DMS79 treated with DMSO at 0.1 percent for 48 hours (cell line): ENCODE measurements at places on chromosomes 16 and 17.

DNA sequence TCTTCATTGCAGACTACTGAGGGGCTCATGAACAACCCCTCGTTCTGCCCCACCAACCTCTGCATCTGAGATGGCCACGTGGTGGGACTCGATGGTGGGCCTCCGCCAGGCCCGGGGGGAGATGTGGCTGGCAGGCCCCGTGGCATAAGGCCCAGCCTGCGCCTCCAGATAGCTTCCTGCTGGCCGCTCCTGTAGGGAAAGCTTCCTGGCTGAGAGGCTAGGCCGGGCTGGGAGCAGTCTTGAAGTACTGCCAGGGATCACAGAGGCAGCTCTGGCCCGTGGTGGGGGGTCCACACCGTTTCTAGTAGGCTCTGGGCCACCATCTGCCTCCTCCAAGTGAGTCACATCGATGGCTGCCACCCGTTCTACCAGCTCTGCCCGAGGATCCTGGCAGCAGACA lies 7.6 kb downstream of the CAMKK1 start:
- no peak for DNase-seq

- no peak for DNase-seq
Measured at GRCh38 chr16:69712914-69713581, 13.3 kb downstream of the NQO1 start.

DNA sequence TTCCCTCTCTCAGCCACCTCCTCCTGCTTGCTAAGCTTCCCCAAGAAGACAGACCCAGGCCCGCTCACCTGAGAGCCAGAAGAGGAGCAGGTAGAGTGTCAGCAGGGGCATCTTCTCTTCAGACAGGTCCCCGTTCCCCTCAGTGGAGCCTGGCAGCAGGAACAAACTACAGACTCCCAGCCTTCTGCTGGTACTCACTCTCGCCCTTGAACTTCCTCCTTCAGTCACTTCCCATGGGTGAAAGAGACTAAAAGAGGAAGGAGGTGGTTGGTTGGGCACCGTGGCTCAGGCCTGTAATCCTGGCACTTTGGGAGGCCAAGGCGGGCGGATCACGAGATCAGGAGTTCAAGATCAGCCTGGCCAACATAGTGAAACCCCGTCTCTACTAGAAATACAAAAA lies at the start of gene CD300LF:
CD300LF (minus strand) TSS at position 168 of the 400 bp plus-strand sequence; CDS start at position 111, 57 bp downstream.
- no peak for DNase-seq

- no peak for DNase-seq
Measured at GRCh38 chr16:64475627-64476351, 646.1 kb downstream of the CDH11 start.

DNA sequence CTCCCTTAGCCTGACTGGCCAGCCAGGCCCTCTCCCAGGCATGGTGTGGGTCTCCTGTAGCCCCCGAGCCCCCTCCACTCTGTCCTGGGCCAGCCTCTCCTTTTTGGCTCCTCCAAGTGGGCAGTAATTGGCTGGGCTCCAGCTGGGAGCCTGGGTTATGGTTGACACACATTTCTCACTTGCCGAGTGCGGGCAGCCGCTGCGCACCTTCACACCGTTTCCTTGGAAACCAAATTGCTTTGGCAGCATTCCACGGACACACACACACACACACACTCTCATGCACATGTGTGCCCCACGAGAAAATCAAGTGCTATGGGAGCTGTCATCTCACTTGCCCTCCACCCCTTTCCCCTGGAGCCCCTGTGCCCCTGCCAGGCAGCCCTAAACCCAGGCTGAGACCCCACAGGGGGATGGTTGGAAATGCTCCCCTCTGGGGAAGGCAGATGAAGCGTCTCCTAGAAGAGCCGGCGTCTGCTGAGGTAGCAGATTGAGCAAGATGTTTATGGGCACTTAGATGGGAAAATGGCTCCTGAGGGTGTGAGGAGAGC lies 402.7 kb upstream of the TNRC6C start:
- DNase-seq = peak; percentile 94

DNA sequence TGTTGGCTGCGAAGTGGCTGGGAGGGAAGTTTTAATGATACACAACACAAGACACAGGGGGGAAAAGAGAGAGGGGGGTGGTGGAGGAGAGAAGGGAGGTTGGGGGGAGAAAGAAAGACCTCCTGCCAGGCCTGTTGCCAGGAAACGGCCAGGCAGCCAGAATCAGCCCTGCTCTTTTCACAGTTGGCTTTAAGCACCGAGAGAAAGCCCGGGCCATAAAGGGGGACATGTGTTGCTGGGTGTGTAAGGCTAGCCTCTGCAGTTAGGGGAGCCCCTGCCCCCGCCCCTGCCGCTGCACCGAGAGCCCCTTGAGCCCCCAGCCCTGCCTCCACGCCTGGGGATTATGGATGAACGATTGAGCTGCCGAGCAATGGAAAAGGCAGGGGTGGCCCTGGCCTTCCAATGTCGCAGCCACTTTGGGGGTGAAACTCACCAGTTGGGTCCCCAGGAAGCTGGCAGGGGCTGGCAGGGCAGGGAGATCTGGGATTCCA lies 13.9 kb upstream of the WNT3 start:
- no peak for DNase-seq

DNA sequence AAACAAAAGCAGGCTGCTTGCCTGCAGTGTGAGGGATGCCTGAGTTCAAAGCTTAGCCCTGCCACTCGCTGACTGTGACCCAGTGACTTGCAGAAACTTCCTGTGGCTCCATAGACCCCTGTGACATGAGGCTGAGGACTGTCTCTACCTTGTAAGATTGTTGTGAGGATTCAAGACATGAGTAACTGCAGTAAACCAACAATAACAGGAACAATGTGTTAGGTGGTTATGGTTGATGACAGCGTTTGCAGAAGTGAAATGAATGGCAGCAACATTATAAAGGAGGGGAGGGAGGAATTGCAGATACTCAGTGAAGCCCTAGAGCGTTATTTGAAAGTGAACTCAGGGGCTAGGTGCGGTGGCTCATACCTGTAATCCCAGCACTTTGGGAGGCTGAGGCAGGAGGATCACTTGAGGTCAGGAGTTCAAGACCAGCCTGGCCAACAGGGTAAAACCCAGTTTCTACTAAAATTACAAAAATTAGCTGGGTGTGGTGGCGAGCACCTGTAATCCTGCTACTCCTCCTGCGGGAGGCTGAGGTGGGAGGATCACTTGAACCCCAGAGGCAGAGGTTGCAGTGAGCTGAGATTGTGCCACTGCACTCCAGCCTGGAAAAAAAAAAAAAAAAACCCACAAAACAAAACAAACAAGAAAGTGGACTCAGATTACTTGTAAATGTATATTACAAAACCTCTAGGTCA lies 33.5 kb upstream of the EMP2 start:
- DNase-seq = no peak

DNA sequence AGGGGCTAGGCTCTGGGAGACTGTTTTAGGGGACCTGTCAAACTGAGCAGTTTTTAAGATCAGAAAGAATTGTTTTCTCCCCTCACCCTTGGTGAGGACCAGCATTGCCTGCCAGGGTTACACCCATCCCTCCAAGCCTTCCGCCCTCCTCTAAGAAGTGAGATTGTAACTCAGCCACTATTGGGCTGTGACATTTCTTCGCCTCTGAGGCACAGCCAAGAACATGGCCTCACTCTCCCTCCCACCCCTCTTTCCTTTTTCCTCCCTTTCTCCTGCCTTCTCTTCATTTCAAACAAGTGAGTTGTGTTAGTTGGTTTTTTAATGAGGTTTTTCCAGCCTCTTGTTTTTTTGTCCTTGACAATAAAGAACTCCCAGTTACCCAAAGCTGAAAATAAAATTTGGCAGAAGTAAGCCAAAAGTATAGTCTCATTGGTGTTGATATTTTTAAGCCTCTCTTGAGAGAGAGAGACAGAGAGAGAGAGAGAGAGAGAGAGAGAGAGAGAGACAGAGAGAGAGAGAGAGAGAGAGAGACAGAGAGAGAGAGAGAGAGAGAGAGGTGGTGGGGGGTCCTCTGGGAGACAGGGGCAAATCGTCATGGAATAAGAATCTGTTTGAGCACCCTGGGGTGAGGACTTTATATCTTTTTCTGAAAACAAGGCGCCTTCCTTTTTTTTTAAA lies 77.2 kb upstream of the TBX2 start:
- no peak for DNase-seq

- no peak for DNase-seq
Measured at GRCh38 chr16:53998024-53998810, 288.4 kb downstream of the IRX3 start.

- peak; percentile 73 for DNase-seq
Measured at GRCh38 chr16:10579965-10580882, at the start of gene EMP2. Gene EMP2 (minus strand): TSS chr16:10580598. CDS start chr16:10547617, 32,981 bp downstream.

- DNase-seq = no peak
Measured at GRCh38 chr17:67272312-67273047, 27.5 kb upstream of the HELZ start.

DNA sequence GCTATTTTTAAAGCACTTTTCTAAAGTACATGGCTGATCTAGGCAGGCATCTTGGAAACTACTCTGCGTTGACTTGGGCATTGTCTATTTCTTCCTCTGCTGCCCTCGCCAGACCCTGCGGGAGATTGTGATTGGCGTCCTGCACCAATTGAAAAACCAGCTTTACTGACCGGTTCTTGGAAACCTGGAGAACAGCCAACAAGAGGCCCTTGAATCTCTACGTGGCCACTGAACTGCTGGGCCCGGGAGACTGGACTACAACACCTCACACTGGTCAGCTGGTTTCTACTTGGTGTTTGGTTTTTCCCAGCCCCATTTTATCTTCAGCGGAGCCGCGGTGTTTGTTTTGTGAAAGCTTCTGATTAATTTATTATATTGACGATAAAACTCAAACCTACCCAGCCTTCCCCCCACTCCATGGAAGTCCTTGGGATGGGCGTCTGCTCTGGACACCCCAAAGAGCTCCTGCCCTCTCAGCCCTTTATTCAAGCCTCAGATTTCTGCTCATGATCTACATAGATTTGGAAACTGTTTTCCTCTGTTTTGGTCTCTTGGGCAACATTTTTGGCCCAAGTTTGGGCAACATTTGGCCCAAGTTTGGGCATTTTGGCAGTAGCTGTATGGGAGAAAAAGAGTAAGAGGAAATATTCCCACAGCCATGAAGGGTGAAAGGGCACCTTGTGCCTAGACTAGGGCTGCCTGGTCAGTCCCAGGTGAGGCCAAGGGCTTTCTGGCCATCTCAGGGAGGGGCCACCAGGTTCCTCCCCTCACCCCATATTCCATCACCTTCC lies 4.7 kb downstream of the MLX start:
- DNase-seq = no peak

GRCh38 chr17:2683912-2684311 lies 27.7 kb downstream of the CLUH start:
- DNase-seq = no peak

DNA sequence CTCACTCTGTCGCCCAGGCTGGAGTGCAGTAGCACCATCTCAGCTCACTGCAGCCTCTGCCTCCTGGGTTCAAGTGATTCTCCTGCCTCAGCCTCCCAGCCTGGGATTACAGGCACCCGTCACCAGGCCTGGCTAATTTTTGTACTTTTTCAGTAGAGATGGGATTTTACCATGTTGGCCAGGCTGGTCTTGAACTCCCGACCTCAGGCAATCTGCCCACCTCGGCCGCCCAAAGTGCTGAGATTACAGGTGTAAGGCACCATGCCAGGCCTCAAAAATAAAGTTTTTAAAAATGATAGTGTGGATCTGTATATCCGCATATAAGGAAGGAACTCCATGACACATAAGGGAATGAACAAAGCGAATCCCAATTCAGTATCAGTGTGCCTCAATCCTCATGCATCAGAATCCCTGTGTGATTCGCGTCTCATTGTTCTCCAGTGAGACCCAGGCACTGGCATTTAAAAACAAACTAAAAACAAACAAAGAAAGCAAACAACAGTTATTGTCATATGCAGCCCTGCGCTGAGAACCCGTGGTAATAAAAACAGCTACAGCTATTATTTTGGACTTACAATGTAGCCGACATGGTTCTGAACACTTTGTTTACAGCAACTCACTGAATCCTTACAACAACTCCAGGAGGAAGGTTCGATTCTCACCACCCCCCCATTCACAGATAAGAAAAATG lies 54.1 kb upstream of the CREBBP start:
- DNase-seq = no peak

- no peak for DNase-seq
Measured at GRCh38 chr16:56990407-56991286, 1.3 kb downstream of the NLRC5 start.

GRCh38 chr16:65834688-65835087 lies 531.8 kb upstream of the CDH5 start:
- no peak for DNase-seq

DNA sequence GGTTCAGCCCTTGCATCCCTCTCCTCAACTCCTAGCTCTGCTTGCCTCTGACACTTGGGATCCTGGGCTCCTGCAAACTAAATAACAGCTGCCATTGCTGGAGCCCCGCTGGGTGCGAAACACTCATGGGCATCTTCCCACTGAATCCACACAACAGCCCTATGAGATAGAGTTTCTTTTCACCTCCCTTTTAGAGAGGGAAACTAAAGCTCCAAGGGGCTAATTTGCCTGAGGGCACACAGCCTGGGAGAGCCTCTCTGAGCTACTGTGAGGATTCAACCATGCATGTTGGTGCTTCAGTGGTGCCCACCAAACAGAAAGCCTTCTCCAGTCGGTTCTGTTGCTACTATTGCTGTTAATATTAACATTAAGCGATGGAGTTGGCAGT lies 4.0 kb downstream of the ACBD4 start:
- DNase-seq = no peak

DNA sequence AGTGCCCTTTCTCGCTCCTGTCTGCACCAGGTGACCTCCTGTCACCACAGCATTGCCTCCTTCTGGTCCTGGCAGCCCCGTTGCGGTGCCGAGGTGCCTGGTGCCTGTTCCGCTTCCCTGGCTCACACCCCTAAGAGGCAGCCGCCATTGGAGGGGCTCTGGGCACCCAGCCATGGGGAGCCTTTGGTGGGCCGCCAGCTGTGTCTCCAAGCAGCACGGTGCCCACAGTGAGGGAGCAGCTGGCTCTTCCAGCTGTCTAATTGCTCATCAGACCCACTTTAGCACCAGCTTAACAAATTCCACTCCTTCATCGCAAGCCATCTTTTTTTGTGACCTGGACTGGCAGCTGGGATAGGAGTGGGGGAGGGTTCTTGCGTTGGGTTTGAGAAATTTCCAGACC lies 276.1 kb downstream of the SNX29 start:
- DNase-seq = peak; percentile 86

DNA sequence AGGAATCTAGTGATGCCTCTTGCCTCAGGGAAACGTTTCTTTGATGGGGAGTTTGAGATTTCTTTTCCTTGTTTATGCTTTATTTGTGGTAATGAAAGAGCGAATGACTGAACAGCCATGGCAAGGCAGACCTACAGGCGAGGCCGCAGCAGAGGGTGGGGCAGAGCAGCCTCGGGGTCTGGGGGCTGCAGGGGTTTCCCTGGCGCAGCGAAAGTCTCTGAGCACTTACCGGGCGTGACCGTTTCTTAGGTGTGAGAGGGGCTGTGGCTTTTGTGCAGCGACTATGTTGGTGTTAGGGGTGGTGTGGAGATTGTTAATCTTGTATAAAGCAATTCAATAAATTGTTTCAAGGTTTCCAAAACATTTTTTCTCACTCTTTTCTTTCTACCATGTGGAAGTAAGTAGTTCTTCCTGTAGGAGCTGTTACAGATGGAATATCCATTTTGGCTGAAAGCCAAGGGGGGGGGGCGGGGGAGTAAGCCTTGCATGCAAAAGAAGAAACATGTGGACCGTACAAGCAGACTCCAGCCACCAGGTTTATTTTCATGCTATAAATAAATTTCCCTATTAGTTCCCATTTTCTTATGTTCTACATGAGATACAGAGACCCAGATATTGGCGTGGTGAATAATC lies 34.8 kb downstream of the UBN1 start:
- no peak for DNase-seq
